GM13977 (cell line): ENCODE measurements at places on chromosomes 7 and 10.
A peak's percentile ranks its signal among the peaks of the same experiment; 100 is the strongest.

DNA sequence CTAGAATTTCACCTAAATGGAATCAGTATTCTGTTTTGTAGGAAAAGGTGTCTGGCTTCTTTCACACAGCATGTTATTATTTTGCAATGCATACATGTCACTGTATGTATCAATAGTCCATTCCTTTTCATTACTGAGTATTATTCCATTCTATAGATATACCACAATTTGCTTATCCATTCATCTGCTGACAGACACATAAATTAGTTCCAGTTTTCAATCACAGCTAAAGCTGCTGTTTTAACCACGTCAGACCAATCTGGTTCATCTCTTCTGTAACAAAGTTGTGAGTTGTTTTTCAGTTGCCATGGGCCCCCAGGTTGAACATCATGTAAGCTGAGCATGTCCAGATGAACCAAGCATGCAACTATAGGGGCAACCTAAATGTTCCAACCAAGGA is 282.1 kb upstream of the MKLN1 start:
- no peak for DNase-seq

DNA sequence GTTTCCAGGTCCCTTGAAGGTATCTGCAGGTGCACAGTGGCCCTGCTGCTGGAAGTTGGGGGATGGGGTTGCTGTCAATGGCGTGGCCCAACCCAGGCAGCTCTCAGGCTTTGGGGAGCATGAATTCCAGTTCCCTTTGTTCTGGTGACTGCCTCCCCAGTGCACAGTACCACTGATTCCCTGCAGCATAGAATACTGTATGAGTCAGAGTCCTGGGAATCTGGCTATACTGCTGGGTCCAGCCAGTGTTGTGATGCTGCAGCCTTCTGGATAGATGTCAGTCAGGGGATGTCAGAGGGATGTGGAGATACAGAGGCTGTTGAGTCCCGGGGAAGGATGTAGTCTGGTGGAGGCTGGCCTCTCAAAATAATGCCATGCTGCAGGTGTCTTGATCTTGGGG is 99.3 kb downstream of the LANCL2 start:
- DNase-seq, result no peak

DNA sequence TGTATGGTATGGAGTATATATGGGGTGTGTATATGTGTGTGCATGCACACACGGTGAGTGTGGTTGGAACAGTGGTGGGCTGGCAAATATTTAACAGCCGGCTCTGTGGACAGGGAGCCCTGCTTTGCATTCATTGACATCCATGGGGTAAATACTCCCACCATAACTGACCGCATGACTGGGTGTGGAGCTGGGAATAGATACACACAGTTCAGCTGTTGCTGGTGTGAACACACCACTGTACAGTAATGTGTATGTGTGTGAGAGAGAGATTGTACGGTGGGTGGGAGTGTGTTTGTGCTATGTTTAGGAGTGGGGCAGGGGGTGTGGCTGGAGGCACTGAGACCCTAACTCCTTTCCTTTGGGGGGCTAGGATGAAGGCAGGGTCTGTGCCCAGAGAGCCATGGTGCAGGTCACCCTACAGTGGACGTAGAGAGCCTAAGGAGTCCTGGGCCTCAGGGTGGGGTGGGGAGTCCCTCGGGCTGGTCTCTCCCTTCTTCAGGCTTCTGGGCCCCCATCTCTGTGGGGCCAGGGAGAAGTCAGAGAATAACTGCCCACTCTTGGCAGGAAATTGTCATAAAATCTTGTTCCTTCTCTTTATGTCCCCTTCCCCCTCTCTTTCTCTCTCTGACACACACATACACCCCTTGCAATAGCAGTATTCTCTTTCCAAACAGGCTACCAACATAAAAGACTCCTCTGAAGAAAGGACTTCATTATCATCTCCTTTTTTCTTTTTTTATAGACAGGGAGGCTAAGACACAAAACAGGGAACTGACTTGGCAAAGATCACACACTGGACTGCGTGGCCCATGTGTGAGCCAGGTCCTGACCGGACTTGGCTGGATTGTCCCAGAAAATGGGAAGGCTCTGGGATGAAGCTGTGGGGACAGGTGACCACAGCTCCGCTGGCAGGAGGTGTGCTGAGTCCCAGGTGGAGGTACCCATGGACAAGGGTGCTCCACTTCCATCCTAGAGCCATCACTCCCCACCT is 3.2 kb downstream of the SFRP5 start:
- DNase-seq, result no peak

DNA sequence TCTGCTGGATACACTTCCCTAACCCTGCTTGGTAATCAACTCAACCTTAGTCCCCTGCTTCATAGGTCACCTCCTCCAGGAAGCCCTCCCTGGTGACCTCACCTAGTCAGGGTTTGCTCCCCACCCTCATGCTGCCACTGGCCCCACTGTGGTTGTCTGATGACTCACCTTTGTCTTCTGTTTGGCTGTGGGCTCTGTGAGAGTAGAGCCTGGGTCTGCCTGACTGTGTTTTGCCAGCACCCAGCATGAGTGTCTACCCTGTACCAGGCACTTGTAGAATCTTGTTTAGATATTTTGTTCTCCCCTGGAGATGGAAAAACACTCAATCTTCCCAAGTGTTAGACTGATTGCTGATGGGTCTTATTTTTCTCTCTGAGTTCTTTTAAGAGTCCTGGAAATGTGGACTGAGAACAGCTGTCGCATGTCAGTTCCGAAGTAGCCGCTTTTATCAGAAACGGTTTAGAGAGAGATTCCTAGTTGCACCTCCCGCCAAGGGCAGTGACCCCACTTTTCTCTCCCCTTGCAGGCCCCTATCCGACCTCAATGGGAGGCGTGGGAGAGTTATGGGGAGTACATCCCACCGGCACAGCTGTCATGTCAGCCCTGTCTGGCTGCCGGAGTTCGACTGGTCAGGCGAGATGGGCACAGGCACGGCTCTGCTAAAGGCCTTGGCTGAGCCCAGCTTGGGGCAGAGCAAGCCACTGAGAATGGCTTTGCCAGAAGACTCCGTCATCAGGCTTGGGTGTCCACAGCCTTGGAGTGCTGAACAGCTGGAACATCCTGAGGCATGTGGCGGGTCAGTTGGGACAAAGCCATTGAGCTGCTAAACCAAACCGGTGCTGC is 134.3 kb downstream of the GRK5 start:
- peak; percentile 60 for DNase-seq
